ENCODE measurements at places on chromosomes 6 and 20.

GRCh38 chr6:158030380-158031300 is 49.0 kb downstream of the SYNJ2 start:
- no peak for DNase-seq

DNA sequence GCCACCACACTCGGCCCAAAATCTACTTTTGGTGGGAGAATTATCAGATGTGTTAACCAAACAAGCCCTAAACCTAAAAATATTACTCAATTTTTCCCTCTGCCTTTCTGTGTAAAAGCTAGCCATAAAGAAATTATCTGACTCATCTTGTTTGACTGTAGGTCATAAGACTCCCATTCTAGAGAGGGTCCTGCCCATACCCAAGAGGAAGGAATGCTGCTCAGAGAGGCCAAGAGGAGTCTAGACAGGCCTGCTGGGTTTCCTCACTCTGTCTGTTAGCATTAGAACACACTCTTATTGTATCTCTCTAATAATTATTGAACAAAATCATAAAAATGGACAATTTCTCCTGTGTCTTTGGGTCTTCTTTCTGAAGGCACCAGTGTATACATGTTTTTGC is 26.1 kb downstream of the C6orf141 start:
- DNase-seq: no peak

DNA sequence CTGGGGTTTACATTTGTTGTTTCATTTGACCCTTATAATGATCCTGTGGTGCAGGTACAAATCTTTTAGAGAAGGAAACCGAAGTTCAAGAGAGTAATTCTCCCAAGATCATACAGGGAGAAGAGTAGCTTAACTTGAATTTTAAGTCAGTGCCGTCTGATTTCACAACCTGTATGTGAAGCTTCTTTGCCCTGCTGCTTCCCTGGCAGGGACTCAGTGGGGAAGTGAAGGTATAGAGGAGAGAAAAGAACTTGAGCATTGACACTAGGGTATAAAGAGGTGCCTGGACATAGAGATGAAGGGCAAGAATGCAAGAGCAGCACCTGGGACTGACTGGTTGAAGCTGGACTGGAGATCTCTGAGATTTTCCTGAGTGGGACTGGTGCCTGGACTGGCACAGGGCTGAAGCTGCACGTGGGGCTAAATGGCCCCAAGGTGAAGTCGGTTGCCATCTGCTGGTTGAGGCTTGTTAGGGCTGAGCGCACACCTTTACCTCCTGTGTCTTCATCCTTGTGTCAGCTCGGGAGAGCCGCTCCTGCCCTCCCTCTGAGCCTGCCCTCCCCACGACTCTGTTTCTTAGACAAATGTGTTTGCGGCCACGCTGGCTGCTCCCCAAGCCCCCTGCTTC is 41.8 kb downstream of the FARS2 start:
- DNase-seq: peak; percentile 30

DNA sequence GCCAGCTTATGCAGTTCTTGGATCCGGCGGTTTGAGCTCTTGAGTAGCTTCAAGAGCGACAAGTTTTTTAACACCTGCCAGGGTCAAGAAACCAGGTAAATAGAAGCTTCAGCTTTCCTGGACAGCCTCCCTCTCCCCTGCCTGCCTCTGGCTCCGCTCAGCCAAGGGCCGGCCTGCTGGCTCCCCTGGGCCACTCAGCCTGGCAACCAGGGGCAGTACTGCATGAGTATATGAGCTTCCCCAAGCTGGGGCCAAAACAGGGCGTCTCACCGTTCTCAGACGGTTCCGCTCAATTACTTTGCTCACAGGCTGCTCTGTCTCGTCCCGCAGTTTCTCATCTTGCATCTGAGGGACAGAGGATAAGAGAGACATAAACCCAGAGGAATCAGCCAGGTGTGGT is 856 bp downstream of the TP53TG5 start:
- peak; percentile 84 for DNase-seq

- no peak for DNase-seq
Observed at GRCh38 chr6:32112431-32112980, 3.4 kb upstream of the TNXB start.

DNA sequence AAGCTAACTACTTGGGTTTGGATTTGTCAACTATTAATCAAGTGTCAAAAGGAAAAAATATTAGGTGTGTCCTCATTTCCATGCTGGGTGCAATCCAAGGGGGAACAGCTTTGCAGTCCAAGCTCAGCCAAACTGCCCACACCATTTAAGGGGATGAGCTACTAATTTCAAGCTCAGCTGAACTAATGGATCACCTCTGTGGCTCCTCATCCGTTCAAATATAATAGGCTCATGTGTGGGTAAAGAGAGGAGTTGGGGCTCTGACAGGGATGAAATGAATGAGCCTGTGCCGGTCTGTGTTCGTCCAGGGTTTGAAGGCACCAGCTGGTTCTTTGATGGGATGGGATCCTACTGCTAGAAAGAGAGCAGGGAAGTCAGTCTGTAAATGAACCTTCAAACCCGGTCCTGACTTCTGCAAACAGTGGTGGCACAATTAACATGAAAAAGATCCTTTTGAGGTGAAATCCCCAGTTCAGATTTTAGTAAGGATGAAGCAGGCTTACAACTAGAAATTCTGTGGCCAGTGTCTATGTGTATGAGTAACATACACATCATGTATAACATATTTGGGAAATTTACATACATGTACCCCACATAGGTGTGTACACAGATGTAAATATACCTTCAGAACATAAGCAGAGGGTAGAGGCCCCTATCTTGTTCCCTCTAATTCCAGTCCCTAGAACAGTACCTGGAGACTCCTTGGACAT is 41.9 kb downstream of the TTI1 start:
- no peak for DNase-seq

- no peak for DNase-seq
Observed at GRCh38 chr6:3328145-3328544, 69.4 kb downstream of the PSMG4 start.

DNA sequence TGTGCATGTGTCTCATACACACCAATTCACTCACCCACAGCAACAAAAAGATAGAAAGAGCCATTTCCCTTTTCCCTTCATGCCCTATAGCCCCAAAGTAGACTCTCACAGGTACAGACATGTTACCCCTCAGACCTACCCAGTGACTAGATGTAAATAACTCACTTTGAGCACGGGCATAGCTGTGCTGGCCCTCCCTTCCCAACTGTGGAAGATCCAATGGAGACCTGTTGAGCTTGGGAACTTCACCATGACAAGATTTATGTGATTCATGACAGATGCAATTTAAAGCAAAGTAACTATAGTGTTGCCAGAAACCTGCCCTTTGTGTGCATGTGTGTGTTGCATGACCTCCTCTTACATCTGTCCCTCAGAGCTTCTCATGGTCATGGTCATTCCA is 175.4 kb downstream of the UBE3D start:
- DNase-seq: no peak

GRCh38 chr6:19454721-19455392 is 382.3 kb upstream of the ID4 start:
- DNase-seq: no peak

GRCh38 chr20:40816039-40816352 is 127.0 kb upstream of the MAFB start:
- DNase-seq: no peak

GRCh38 chr6:168103050-168103830 is 24.2 kb upstream of the FRMD1 start:
- peak; percentile 82 for DNase-seq

GRCh38 chr6:111843347-111844147 is 29.7 kb downstream of the FYN start:
- DNase-seq: no peak

- DNase-seq: no peak
Observed at GRCh38 chr6:91710342-91710741, 1123.5 kb upstream of the MAP3K7 start.

- DNase-seq: peak; percentile 65
Observed at GRCh38 chr6:38149531-38149930, 330.0 kb downstream of the ZFAND3 start.

- no peak for DNase-seq
Observed at GRCh38 chr6:24481449-24481848, 7.9 kb downstream of the GPLD1 start.

GRCh38 chr6:116326181-116326671 is 44.5 kb upstream of the DSE start:
- DNase-seq: no peak

- no peak for DNase-seq
Observed at GRCh38 chr6:149852881-149853280, 11.3 kb downstream of the LRP11 start.

DNA sequence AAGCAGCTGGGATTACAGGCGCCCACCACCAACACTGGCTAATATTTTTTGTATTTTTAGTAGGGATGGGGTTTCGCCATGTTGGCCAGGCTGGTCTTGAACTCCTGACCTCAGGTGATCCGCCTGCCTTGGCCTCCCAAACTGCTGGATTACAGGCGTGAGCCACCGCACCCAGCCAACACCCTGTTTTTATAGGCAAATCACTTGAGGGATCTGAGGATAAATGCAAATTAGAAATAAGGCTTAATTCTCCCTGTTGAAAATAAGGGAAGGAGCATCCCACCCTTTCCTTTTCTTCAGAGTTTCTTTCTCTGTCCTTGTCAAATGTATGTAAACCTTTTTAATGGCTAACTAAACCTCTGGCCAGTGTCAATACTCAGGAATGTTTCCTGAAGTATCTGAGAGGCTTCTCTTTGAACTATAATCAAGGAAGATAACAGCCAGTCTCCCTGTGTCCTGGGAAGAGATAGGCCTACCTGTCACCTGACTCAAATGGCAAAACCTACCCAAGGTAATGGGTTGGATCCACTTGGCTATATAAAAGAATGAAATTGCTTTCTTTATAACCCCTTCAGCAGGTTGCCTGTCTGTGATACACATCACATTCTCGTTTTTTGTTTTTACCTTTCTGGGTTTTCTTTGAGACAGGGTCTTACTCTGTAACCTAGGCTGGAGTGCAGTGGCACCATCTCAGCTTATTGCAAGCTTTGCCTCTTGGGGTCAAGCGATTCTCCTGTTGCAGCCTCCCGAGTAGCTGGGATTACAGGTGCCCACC is 64.5 kb upstream of the TNFAIP3 start:
- no peak for DNase-seq

DNA sequence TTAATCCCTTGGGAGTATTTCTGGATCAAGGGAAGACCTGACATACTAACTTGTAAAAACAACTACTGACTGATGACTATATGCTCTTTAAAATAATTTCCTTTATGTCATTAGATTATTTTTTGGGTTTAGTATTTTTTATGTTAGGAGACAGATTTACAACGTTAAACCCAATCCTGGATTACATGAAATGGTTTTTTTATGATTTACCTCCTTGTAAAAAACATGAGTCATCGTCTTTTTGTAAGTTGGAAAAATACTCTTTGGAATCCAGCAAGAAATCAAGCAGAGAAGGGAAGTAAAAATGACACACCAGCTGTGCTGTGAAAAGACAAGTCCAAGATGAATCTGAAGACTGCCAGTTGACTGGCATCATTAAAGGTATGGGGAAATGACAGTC is 6.7 kb downstream of the STK4 start:
- no peak for DNase-seq

DNA sequence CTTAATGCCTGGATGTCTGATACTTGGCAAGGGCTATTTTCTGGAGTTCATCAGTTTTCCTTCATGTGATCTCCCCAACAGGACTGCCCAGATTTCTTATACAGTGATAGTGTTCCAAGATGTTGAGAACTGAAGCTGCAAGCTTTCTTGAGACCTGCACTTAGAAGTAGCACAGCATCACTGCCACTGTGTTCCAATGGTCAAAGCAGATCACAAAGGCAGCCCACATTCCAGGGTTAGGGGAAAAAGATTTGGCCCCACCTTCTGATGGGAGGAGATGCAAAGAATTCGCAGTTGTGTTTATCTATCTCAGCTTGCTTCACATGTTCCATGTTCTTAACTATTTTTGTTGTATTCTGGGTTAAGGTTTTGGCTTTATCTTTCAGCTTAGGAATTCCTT is 78.2 kb downstream of the GPX5 start:
- no peak for DNase-seq

DNA sequence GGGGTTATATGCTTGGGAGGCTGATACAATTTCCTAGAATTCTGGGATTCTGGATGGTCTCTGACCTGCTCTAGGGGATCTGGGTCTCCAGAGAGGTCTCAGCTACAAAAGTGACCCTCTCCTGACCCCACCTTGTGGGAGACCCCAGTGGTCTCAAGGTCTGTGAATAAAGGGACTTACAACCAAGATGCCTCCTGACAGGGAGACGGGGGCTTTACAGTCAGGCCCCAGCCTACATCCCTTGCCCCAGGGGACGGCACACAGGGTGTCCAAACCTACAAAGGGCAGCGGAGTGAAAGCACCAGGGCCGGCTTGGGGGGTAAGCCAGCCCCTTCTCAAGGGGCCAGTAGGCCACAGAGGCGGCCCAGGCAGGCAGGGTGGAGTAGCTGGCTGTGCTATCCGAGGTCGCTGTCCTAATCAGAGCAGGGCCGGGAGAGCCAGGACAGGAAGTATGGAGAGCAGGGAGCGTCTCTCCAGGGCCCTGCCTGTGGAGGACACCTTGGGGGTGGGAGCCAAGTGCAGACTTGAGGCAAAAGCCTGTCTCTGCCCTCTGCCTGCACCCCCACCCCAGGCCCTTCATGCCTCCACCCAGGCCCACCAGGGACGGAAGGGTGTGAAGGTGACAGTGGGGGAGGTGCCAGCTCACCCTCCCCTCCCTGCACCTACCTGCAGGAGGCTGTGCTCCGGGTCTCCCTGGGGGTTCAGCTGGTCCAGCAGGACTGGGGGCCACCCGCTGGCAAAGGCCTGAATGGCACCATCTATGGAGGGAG is 3.5 kb downstream of the GFRA4 start:
- no peak for DNase-seq

- no peak for DNase-seq
Observed at GRCh38 chr6:47890326-47890875, 108.6 kb downstream of the OPN5 start.

DNA sequence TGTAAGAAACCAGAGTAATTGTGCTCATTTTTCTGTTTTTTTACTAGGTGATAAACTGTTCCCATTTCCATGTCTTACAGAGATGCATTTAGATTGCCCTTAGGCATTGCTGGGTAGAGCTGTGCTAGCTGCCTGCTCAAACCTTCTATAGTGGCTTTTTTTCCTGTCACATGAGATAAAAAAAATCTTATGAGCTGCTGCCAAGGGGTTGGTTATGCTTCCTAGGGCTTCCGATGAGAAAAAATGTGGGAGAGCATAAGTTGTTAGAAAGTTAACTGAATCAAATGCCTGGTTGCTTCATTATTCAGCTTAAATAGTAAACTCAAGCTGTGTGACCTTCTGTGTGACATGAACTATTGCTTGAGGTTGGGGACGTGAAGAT is 50.0 kb upstream of the NOX3 start:
- no peak for DNase-seq

GRCh38 chr6:159487636-159488035 is 205.4 kb downstream of the SOD2 start:
- DNase-seq: no peak

DNA sequence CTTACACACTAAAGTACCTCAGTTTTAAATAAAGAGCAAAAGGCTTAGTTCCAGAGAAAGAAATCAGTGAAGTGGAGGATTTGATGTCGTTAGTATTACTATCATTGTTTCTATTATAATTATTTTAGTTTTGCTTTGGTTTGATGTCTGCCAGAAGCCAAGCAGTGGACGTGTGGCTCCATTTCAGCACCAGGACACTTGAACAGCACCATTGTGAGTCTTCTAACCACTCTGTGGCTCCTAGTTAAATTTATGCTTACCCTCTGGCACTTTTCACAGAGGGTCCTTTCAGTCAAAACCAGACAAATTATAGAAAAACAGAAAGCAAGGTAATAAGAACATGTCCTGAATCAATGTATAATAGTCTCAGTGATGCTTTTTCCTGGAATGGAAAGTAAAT is 3.4 kb downstream of the COL9A1 start:
- DNase-seq: no peak
